ENCODE measurements at places on chromosomes 11 and 22.

- DNase-seq, result no peak
These were observed 28.4 kb upstream of the UCP3 start for GRCh38 chr11:74037309-74037708.

DNA sequence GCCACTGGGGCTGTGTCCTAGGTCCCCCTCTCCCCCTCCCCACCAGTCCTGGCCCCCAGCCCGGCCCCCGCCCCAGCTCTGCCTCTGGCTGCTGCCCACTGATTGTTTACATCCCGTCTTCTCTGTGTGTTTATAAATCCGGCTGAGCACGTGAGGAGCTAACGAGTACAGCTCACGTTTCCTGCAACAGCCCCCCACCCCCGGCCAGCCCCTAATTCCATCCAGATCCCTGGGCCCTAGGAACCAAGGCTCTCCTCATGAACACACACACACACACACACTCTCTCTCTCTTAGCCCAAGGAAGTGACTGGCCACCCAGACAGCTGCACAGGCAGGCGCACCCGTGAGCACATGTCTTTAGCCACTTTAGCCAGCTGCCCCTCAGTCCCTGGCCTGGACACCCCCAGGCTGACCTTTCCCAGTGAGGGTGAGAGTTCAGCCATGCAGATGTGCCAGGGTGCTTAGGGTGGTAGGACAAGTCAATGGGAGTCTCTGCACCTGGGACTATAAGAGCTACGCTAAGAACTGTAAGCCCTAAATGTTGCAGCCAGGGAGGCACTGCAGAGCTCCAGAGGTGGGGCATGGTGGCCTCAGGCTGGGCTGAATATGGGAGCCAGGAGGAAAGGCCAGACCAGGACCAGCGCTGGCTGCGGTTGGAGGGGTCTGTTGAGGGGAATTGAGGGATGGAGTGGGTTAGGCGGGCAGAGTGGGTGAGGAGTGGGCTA lies 2.9 kb downstream of the CLCF1 start:
- DNase-seq, result no peak

- DNase-seq, result no peak
These were observed 43.4 kb downstream of the CPT1A start for GRCh38 chr11:68798221-68798813.

DNA sequence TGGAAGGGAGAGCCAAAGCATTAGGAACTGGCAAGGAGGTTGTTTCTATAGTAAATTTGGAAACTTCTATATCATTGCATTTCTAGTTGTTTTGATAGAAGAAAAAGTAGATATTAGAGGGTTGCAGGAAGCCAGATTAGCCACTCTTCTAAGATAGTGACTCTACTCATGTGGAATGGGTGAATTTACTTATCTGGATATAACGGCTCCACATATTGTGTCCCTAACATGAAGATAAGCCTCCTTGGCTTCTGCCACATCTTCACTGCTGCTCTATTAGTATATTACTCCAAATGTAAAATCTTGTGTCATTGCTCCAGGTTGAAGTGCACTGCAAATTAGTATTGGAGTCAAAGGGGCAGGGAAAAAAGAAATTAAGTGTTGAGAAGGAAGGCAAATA lies 283.3 kb downstream of the CASP12 start:
- DNase-seq, result no peak

DNA sequence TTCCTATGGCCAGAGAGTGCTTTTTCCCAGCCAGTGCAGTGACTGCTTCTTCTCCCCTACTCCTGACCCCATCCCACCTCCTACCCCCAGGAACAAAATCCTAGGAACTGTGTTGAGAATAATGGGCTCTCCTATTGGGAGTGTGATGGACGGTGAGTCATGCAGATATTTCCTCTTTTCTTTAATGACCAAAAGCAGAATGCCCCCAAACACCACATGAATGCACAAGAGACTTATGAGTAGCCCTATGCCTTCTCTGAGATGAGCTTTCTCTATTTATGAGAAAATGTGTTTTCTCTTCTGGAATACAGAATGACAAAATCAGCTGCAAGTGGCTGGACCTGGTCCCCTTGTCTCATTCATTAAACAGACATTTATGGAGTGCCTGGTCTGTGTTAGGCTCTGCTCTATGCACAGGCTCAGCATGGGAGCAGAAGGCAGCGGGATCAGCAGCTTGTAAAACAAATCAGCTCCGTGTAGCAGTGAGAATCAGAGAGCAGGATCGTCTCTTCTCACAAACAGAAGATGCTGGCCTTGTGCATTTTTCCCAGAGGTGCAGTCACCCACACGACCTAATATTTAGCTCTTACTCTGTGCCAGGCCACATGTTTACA lies 47.5 kb upstream of the GALNT18 start:
- DNase-seq, result no peak

DNA sequence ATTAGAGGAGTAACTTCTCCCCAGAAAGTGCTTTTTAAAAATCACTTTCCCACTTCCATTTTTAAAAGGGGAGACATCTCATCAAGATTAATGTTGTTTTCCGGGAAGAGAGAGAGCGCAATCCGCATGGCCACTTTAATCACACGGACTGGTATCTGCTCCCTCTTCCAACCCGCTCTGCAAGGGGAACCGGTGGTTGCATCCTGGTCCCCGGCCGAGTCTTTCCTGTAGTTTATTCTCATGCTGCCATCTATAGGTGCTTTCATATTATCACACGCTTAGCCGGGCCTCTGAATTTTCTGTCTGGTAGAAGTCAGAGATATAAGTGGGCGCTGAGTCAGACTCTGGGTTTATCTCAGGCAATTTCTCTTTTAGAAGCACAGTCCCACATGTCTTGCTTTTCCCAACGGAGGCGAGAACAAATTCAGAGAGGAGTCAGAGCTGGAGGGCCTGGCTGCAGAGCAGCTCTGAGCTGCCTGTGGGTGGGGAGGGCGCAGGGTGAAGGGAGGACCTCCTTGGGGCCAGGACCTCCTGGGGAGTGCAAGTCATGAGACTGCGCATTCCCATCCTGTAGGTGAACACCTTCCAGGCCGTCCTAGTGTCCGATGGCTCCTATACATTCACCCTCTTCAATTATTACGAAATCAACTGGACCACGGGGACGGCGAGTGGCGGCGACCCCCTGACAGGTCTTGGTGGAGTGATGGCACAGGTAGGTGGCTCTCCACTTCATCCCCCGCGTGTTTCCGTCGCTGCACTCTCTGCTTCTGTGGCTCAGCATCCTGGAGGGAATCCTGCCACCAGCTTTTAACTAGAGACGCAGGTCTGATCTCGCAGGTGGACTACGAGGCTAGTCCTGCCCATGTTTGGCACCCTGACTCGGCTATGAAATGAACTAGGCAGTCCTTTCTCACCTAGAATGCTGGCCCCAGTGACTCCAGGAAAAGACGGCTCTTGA lies 11.7 kb downstream of the TECTA start:
- peak; percentile 83 for DNase-seq

- no peak for DNase-seq
These were observed 7.9 kb downstream of the MUC5B start for GRCh38 chr11:1230456-1231395.

DNA sequence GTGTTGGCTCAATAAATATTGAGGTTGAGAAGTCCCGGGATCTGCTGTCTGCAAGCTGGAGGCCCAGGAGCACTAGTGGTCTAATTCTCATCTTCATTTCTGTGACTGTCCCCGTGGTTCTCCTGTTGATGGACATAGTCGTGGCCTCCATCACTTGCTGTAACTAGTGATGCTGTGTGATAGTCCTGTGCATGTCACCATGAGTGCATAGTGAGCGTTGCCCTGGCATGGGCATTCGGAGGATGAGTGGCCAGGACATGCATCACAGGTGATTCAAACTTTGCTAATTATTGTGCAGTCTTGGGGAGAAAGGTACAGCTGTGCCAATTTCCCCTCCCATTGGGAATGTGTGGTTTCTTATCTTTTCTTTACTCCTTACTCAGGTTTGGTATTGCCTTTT lies 902.2 kb downstream of the BRD1 start:
- DNase-seq, result no peak
